Fibroblast of mammary gland (primary cell): ENCODE measurements at places on chromosomes 7 and 10.

- no peak for DNase-seq
These were observed 45.5 kb downstream of the UBE2H start for GRCh38 chr7:129907122-129907736.

- no peak for DNase-seq
These were observed 91.3 kb downstream of the CYTH3 start for GRCh38 chr7:6181136-6181535.

GRCh38 chr7:89145801-89146200 is 350.3 kb upstream of the TEX47 start:
- DNase-seq: no peak

DNA sequence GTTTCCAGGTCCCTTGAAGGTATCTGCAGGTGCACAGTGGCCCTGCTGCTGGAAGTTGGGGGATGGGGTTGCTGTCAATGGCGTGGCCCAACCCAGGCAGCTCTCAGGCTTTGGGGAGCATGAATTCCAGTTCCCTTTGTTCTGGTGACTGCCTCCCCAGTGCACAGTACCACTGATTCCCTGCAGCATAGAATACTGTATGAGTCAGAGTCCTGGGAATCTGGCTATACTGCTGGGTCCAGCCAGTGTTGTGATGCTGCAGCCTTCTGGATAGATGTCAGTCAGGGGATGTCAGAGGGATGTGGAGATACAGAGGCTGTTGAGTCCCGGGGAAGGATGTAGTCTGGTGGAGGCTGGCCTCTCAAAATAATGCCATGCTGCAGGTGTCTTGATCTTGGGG is 99.3 kb downstream of the LANCL2 start:
- no peak for DNase-seq

GRCh38 chr7:85095806-85096205 is 91.0 kb downstream of the SEMA3D start:
- DNase-seq: no peak

GRCh38 chr10:86049442-86049841 is 317.2 kb downstream of the GRID1 start:
- DNase-seq: no peak

GRCh38 chr10:11180228-11180627 is 162.6 kb downstream of the CELF2 start:
- no peak for DNase-seq

GRCh38 chr7:101922631-101923601 is 105.5 kb downstream of the CUX1 start:
- DNase-seq: no peak

DNA sequence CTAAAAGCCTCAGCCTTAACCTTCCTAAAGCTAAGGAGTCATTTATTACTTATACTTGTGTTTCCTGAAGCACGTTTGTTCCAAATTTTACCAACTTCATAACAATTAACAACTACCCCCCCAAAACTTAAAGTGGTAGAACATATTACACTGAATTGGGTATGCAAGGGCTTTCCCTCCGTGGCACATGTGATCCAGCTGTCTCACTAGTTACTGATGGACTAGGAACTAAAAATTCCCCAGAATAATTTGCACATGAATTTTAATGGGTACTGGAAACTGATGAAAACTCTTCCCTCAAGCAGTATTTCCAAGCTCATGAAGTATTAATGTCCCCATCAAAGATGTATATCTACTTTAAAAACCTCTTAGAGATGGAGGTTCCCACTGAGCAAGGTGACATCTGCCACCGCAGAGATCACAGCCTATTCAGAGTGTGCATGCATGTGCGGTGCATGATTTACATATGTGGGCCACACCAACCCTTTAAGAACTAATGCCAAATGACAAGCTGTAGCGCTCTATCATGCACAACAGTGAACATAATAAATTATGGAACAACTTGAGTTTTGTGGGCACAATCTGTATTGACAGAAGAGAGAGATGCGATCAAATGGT is 139.9 kb upstream of the ADCY1 start:
- no peak for DNase-seq
